ENCODE measurements at places on chromosomes 12 and 14.

GRCh38 chr12:104567832-104568486 lies 111.2 kb downstream of the CHST11 start:
- DNase-seq, result no peak

DNA sequence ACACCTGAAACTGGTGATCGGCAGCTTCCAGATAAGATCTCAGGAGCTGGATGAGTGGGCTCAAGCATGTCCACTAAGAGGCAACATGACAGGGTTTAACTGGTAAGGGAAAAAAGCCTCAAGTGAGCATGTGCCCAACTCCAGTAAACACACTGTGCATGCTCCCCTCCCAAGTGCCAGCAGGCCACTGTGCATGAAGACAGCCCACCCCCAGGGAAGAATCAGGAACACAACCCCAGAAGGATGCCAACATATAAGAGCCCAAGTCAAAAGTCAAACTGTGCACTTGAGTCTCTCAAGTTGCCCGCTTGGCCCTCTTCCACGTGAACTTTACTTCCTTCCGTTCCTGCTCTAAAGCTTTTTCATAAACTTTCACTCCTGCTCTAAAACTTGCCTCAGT lies 311.3 kb upstream of the PRKD1 start:
- no peak for DNase-seq

DNA sequence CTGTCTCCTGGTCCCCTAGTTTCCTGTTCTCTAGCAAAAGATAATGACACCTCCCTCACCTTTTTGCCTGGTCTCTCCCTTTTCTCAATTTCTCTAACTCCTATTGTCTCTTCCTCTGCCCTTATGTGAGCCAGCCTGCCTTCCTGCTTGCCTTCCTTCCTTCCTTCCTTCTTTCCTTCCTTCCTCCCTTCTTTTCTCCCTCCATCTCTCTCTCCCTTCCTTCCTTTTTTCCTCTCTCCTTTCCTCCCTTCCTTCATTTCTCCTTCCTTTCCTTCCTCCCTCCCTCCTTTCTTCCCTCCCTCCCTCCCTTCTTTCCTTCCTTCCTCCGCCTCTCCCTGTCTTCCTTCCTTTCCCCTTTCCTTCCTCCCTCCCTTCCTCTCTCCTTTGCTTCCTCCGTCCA lies 45.7 kb upstream of the TBX5 start:
- no peak for DNase-seq

- no peak for DNase-seq
Measured at GRCh38 chr14:55127460-55127951, 1.5 kb upstream of the LGALS3 start.

DNA sequence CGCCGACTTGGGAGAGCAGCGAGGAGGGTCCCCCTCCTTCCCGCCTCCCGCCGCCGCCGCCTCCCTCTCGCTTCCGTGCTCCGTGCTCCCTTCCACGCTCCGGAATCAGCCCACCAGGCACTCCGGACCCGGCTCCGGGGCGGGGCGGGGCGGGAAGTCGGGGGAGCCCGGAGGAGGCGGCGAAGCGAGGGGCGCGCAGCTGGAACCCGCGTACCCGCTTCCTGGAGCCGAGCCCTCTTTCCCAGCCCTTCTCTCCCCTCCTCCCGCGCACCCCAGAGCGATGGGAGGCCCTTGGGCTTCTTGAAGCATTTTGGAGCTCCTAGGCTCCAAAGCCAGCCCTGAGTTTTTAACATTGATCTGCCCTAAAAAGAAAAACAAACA lies at the start of gene SYNDIG1L:
TSS of gene SYNDIG1L (minus strand) at position 9 of the 381 bp plus-strand sequence. CDS start 16,466 bp downstream, outside the sequence.
- DNase-seq, result no peak

GRCh38 chr14:65170318-65170717 lies 68.0 kb upstream of the MAX start:
- no peak for DNase-seq

GRCh38 chr12:1946296-1946695 lies 27.8 kb upstream of the CACNA2D4 start:
- DNase-seq, result no peak

DNA sequence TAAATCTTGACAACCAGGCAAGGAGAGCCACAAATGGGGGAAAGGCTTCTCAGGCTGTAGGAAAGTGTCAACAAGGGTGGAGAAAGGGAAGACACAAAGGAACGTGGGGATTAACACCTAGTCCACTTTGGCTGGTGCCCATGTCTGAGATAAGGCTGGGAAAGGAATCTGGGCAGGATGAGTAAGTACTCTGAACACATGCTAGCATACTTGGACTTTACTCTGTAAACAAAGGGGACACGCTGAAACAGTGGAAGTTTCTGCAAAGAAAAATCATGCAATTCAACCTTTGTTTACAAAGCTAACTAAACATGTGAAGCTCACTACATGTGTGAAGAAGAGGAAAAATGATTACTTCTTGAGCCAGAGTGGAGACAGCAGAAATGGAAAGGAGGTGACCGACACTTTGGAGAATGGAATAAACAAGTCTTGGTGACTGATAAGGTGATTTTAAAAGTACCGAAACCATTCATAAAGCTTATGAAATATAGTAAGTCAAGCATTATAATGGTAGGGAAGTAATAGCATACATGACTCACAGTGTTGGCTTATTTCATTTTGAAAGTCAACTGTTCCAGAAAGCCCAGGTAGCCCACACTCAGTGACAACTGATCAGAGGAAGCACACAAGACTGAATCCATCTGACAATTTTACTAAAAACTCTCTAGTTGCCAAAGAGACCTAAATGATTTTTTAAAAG lies 13.2 kb downstream of the CPNE8 start:
- peak; percentile 77 for DNase-seq

- DNase-seq, result no peak
Measured at GRCh38 chr12:27271206-27271605, 27.1 kb downstream of the STK38L start.

- DNase-seq, result no peak
Measured at GRCh38 chr12:63792338-63792737, 12.6 kb downstream of the RXYLT1 start.

DNA sequence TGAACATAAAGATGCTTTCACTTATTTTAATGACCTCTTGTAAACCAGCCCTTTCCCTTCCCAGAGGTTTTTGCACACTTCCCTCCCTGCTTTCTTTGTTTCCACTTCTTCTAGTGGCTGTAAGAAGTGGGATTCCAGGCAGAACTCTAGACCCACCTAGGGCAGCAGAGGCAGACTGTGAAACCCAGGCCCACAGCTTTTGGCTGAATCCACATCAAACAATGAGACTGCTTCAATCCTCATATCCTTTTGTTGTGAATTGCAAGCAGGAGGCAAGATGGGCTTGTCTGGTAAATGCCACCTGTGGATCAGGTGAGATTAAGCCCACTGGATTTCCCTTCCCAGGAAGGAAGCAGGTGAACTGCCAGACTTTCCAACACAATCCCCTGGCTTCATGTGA lies 12.8 kb downstream of the CCDC177 start:
- no peak for DNase-seq

GRCh38 chr14:81423504-81423903 lies 23.4 kb upstream of the STON2 start:
- no peak for DNase-seq

DNA sequence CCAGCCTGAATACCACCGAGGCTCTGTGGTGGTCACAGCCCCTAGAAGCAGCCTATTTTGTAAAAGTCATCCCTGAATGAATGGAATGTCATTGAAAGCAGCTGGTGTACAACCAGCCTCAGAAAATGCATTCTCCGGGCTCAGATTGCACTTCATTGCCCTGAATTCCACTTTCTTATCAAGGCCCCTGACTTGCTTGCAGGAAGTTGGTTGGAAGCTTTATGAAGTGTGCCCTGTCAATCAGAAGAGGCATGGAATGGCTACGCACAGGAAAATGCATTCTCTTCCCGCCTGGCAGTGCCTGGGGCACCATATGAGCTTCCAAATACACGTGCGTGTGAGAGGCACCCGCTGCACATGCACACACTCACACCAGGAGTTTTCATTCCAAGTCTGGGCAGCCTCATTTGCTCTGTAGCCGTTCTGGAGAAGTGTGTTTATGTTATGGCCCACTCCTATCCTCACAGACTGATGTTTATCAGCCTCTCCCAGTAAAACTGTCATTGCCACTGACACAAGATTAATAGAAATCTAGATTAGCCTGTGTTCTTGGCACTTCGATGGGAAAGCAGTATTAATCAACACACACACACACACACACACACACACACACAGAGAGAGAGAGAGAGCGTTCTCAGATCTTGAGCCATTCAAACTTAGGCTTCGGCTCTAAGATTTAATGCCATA lies 63.9 kb downstream of the NUAK1 start:
- DNase-seq, result no peak

DNA sequence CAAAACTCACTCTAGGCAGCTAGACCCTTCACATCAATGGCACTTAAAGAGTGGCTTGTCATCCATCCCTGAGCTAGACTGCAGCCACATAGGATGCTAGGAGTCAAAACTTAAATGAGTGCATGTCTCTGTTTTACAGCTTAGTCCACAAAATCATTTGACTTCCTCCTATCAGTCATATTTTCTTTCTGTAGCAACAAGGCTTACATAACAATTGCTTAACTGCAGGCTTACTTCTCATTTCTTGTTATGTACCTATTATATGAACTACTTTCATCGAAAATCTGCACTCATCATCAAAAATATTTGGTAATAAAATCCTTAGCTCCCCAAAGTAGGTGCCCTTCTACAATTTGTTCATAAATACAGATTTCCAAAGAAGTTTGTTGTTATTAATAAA lies 30.1 kb downstream of the CLEC1A start:
- DNase-seq, result peak; percentile 22

GRCh38 chr14:70595443-70596185 lies 4.8 kb downstream of the MED6 start:
- peak; percentile 26 for DNase-seq

DNA sequence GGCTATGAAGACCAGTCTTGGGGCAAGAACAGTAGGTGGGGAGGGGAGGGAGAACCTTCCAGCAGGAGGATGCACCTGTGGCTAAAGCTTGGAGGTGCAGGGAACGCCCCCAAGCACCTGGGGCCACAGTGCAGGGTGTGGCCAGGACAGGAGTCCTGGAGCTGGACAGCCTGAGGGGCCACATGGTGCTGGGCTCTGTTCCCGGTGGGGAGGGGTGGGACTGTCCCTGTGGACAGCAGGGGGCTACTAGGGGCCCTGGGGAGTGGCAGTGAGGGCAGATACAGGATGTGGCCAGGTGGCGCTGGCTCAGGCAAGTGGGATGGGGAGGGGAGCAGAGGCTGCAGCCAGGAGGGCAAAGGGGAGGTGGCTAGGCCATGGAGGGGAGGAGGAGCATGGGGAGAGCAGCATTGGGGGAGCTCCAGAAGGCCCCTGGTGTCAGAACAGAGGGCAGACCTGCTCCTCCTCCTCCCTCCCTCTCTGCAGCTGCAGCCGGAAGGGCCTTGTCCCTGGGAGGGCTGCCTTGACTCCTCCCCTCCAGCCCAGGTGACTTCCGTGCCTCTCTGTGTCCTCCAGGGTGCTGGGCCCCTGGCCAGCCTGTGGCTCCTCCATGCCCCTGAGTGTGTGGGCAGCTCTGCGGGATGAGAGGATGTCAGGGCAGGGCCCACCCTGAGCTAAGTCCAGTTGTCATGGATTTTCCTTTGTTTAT lies 68.4 kb upstream of the DLK1 start:
- DNase-seq, result no peak

DNA sequence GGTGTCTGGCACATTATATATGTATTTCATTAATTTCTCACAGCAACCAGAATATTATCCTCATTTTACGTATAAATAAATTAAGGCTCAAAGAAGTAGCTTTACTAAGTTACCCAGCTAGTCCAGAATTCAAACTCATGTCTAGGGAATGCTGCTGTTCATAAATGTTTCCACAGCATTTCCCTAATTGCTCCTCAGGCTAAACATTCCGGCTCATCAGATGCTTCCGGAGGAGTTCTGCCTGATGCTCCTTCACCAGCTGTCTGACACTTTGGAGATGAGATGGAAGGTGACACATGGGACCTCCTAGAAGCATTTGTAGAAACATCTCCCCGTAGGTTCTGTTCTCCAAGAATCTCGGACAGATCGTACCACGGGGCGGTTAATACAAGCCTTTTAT lies 12.1 kb downstream of the KRT85 start:
- DNase-seq, result no peak

DNA sequence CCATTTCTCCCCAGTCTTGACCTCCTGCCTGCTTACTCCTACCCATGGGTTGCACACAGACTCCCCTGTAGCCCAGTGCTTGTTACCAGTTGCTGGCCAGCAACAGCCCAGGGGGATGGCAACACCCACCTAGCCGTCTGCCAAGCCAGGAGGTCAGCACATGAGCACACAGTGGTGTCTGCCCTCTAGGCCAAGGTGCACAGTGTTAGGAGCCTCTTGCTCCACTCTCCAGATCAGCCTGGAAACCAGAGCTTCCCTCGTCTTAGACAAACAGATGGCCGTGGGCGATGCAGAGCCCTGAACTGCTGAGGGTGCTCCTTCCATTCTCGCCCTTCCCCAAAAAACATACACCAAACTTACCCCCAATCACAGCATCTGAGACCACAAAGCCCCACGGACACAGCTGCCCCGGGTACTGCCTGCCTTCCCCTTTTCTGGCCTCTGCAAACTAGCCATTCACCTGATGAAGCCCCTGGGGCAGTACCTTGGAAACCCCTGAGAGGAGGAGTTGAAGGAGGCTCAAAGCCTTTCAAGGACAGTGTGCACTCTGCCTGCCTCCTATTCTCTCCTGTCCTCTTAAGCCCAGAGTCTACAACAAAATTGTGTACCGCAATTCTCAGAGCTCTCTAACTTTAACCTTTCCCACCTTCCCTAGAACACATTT lies 1.0 kb upstream of the GPD1 start:
- no peak for DNase-seq

DNA sequence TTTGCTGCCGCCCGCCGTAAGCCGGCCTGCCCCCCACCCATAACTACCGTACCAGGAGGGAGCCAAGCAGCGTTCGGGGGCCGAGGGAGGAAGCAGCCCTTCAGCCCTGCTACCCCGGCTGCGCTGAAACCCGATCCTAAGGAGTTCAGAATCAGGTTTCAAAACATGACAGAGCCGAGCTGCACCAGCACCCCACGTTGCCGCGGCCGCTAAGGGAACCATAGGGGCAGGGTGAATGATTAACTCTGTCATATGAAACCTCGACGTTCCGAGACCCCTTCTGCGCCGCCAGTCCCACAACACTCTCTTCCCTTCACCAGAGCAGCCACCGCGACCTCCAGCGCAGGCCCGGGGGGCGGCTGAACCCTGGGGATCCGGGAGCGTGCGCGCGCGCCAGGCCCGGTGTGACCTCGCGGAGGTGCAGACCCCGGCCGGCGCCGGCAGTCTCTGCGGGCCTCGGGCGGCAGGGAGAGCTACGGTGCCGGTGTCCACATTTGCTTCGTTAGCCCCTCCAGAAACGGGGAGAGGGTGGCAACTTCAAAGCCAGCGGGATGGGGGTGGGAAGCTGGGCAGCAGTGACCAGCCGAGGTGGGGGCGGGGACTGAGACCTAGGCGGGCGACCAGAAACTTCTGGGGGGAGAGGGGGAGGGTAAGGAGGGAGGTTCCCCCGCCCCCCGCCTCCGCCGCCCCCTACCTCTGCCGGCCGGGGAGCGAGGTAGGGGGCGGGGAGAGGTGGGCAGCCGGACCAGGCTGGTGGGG lies 1.6 kb downstream of the SIX4 start:
- DNase-seq, result peak; percentile 72

GRCh38 chr14:96304956-96305355 lies 48.9 kb downstream of the BDKRB1 start:
- peak; percentile 41 for DNase-seq

GRCh38 chr14:101630056-101630965 lies 69.0 kb downstream of the DIO3 start:
- DNase-seq, result no peak

Measured in epithelial cell of esophagus (primary cell).